ENCODE measurements at places on chromosomes 6 and 20.
A peak's percentile ranks its signal among the peaks of the same experiment; 100 is the strongest.

DNA sequence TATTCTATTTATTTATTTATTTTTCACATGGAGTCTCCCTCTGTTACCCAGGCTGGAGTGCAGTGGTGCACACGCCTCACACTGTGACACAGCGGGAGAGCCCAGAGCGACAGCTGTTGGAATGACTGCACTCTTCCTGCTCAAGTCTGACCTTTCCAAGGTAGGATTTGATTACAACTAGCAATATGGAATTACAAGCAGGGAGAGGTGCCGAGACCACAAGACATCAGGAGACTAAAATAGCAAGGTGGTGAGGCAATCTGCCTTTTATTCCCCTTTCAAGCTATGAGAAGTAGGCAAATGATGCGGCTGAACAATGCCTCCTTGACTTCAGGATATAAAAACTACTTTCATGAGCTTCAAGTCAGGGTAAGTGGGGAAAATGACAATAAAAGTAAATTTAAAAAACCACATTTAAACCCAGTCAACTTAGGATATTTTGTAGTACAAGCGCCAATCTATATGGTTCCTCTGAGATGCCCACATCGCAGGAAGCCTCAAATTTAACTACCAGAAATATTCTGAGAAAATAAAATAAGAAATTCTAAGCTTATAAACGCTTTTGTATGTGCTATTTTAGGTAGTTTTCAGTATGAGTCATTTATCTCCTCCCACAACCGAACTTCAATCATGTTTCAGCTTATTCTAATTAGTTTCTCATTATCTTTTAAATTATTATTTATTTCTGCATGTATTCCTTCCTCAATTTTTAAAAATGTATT, 146.9 kb upstream of the SGK1 start:
- H3K27me3 ChIP-seq = no peaks in the 10 kb centered on the region
- H3K36me3 ChIP-seq = no peaks in the 10 kb centered on the region
- no peak for DNase-seq
- H3K4me3 ChIP-seq = no peak overlapping the region

DNA sequence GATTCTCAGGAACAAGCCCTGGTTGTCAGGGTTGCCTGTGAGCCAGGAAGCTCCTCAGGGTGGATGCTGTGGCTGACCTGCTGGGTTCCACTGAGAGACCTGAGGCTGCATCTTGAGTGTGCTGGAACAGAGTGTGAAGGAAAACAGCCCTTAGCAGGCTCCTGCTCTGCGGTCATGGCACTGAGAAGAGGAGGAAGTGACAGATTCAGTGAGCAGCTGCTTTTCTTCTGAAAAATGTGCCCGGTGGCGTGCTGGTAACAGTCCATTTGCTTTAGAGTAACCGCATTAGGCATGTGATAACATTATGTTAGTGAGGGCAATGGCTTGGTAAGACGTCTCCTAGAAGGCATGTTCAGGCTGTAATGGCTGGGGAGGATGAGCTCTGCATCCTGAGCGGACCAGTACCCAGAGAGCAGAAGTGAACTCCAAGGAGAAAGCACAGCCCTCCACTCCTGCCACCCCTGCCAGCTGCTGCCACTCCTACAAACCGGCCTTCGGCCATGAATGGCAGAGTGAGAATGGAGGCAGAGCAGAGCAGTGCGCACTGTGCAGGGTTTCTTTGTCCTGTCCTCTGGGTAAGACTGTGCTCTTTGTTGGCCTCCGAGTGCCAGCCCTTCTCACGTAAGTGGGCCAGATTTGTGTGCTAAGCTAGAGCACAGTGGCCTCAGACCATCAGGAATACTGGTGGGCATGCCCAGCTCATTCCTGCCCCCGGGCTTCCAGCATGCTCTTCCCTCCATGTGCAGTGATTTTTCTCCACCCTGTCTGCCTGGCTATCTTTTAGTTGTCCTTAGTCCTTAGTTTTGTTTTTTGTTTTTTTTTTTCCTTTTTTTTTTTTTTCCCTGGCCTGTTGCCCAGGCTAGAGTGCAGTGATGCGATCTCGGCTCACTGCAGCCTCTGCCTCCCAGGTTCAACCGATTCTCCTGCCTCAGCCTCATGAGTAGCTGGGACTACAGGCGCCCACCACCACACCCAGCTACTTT, 98.1 kb upstream of the VSTM2L start:
- no peaks in the 10 kb centered on the region for H3K4me1 ChIP-seq
- H3K27me3 ChIP-seq = no peaks in the 10 kb centered on the region
- H3K27ac ChIP-seq = peak overlapping the region; percentile 66
- peak; percentile 88 for DNase-seq

DNA sequence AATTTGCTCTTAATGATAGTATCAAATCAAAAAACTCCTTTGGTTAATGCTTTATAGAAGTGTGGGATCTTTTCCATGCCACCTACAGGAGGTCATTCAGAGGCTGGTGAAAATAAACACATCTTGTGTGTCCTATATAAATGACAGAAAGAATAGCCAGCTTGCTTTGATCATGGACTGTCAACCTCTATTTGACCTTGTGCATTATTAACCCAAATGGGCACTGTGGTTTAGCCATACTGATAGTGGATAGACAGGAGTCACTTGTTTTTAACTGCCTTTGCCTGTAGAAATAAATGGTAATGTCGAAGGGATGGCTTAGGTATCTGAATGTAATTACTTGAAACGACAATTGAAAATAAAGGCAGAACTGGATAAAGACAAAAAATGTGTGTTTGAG, 123.8 kb downstream of the CDKAL1 start:
- H3K27me3 ChIP-seq = no peaks in the 10 kb centered on the region
- no peak for DNase-seq
- H3K4me3 ChIP-seq = no peak overlapping the region

DNA sequence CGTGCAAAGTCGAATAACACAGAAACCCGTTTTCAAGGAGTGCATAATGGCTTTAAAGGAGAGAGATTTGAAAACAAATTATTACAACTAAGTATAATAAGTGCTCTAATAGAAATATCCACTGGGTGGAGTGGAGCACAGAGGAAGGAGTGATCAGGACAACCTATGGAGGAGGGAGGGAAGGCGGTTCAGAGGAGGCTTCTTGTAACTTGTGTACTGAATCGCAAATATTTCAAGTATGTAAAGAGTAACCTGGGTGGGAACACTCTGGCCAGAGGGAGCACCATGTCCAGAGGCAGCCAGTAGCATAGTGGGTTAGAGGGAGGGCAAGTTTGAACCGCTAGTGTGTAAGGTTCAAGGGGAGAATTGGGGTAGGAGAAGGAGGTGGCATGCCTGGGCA, 21.6 kb upstream of the TNFAIP3 start:
- no peaks in the 10 kb centered on the region for H3K36me3 ChIP-seq
- no peak overlapping the region for H3K27ac ChIP-seq
- H3K4me3 ChIP-seq = no peak overlapping the region
- no peaks in the 10 kb centered on the region for H3K27me3 ChIP-seq

GRCh38 chr6:41730531-41731436, 4.6 kb downstream of the TFEB start:
- peak overlapping the region; percentile 84 for H3K4me3 ChIP-seq
- DNase-seq = peak; percentile 49
- no peaks in the 10 kb centered on the region for H3K27me3 ChIP-seq

Data from Peyer's patch (tissue), 4 donors.